ENCODE measurements at places on chromosomes 1 and 21. TPM values are rescaled to one million over a fixed set of nuclear protein-coding genes. Genes with fewer than 3 reads are reported as not detected.

DNA sequence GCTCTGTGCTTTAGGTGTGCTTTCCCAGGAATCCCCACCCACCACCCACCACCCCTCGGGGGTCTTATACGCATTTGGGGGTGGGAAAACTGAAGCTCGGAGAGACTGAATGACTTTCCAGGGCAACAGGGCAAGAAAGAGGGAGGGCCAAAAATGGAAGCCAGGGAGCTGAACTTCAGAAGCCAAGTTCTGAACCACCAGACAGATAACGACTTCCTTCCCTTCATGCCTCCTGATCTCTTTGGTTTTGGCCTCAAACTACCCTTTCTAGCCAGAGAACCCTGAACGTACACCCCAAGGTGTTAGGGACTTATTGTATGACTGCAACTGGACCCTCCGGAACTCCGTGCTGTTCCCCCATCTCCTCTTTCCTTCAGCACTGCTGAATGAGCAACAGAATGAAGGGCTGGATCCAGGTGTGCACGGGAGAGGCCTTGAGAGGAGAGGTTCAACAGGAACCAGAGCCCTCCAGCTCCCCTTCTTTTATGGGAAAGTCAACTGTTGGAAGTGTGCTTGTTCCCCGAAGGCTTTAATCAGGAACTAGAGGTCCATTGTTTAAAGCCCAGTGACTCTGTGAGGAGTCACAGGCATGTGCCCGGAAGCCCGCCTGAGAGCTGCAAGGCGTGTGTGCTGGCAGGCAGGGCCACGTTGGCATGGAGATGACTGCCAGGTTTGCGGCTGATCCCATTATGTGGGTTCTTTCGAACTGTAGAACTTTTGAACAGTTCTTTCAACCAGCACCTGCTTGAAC lies 3.1 kb downstream of the BACE2 start:
- peak; percentile 55 for DNase-seq

DNA sequence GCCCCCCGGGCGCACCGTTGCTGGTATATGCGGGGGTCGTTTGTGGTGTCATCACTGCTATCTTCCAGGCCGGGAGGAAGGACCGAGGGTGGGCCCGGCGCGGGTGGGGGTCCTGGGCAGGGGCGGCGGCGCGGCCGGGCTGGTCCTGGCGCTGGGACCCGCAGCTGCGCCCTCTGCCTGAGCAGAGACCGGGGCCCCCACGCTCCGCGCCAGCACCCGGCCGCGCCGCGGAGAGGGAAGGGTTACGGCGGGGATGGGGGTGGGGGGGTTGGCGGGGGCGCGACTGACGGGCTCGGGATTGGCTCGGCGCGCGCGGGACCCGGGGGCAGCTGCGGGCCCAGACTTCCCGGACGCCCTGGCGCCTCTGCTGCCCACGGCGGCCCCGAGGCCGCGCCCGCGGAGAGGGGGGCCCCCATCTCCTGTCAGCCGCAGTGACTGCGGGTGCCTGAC lies 13.8 kb upstream of the SAMD11 start:
- no peak for DNase-seq

The A3GALT2 gene
- total RNA-seq: not detected

The EPHA8 gene
- 4.6 TPM for total RNA-seq

DNA sequence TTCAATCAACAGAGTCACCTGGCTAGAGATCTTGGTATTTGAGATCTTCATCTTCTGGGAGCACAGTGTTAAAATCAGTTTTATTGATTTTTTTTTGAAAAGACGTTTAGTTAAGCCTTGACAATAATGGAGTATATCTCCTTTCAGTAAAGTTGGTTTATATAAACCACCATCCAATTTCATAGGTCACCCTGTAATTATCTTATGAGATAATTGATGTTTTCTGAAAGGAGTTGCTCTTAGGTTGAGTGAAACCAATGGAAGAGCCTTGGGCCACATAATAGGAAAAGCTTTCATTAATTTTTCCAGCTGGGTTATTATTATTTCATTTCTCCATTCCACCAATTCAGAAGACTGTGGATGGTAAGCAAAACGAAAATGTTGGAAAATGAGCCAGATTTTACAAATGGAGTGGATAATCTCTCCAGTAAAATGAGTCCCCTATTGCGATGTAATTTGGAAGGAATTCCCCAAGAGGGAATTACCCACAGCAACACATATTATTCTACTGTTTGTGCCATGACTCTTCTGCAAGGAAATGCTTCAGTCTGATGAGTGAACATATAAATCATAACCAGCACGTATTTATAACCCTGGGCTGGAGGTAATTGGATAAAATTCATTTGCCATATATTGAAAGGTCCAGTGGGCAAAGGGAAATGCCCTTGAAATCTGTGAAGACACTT lies 46.2 kb upstream of the TINAGL1 start:
- DNase-seq: no peak

The FCRL6 gene
- 0.20 TPM for total RNA-seq

The UTS2 gene
- total RNA-seq: 11.0 TPM

The ARMH1 gene
- total RNA-seq: 6.3 TPM

The UMODL1 gene
- total RNA-seq: not detected

DNA sequence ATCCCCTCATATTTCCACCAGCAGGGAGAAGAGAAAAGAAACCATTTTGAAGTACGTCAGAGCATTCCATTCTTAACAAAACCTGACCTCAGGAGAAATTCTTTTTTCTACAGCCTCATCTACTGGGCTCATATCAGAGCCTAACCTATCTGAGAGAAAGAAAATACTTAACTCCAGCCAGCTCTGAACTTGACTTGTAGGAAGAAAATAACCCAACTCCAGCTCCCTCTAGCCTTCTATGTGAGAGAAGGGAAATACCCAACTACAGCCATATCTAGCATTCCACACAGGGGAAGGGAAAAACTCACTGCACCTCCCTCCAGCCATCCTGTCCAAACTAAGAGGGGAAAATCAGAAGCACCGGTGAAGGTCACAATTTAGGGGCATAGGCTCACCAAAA lies 57.7 kb downstream of the SPATA6 start:
- no peak for DNase-seq

- DNase-seq: no peak
Measured at GRCh38 chr1:175197531-175197930, 5.0 kb upstream of the KIAA0040 start.

The FMOD gene
- 140 TPM for total RNA-seq

DNA sequence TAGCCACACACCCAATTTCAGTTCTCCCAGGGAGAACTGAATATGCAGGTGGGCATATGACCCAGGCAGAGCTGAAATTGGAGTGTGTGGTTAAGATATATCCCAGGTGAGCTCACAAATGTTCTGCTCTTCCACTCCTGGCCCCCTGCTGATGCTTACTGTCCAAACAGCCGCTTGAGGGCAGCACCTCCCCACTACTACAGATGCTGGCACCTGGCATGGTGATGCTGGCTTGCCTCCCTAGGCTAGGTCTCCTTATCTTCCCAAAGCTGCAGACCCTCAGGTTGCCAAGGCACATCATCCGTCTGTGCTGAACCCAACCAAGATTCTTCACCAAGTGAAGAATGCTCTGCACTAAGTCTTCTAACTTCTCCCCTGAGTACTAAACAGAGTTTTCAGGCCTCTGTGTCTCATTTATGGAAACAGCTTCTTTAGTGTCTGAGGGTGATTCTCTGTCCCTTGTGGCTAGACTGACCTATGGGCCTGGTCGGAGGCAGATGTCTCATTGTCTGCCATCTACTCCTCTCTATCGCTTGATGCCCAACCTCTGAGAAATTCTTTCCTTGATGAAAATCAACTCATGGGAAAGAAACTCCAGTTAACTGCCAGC lies 27.2 kb downstream of the XCL1 start:
- no peak for DNase-seq

DNA sequence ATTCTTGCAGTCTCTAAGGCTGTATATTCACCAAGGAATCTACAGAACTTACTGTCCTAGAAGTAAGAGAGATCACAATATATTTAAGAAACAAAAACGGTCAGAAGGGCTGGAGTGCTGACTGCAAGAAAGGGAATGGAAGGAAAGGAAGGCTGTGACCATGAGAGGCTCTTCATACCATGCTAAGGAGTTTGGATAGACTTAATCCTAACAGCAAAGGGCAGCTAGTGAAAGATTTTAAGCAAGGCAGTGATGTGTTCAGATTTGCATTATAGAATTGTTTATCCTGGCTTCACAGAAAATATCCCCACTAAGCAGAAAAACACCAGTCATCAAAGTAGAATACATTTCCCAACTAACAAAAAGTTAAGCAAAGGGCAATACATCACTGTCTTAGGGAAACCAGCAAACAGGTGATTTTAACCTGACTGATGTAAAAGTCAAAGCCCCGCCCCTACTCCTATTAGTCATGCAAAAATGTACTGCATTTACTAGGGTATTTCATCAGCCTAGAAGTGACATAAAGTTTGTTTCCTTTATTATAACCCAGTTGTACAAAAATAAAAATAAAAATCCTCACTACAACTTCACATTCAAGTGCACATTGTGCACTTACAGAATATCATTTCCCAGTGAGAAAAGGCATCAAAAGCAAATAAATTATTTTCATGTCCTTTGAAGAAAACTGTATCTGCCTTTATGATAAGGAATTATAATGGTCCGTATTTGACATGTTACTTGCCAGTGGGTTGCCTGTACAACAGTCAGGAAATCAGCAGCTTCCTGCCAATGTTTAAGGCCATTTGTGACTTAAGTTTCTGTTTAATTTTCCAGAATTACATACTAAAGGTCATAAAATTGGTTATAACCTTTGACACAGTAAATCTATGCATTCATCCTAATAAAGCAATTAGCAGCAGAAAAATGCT lies 17.2 kb downstream of the JAK1 start:
- no peak for DNase-seq

DNA sequence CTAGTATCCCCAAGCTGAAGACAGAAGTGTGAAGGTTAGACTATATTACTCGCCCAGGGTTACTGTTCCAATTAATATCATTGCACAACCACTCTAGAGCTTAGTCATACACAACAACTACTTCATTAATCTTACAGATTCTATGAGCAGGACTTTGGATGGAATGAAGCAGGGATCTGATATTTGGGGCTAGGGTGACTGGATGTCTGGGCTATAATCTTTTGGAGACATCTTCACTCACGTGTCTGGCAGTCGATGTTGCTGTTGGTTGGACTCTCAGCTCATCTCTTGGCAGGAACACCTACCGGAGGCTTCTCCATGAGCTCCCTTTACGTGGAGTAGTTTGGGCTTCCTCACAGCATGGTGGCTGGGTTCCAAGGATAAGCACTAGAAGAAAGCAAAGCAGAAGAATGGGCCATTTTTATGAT lies 519.2 kb upstream of the B3GALT2 start:
- DNase-seq: no peak

DNA sequence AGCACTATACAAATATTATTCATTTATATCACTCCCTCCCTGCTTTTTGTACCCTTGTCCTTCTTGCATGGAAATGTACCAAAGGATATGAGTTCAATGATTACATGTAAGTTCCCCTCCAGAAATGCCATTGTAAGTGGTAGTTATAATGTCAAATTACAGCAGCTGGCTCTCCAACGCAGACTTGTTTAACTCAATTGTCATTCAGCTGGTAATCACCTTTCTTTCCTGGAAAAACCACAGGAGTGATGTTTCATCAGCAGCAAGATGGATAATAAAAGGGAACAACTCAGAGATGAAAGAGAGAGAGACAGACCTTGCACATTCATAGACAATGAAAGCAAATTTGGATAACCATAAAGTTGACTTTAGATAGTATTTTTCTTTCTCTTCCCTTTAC lies 578.6 kb upstream of the PBX1 start:
- peak; percentile 22 for DNase-seq

DNA sequence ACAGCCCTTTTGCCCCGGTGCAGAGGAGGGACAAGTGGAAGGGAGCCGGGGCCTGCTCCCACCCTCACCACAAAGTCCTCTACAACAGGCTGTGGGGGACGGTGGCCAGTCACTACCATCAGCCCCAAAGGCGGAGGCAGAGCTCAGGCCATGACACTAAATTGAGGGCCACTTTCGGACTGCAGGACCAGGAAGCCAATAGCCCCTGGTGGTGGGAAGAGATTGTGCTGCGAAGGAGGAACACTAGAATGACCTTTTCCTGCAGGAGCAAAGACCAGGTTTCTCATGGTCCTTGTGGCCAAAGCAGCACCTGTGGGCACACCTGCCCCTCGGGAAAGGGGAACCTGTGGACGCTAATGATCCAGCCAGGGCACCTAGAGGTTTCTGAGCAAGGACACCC lies 30.3 kb downstream of the ACTA1 start:
- DNase-seq: no peak

DNA sequence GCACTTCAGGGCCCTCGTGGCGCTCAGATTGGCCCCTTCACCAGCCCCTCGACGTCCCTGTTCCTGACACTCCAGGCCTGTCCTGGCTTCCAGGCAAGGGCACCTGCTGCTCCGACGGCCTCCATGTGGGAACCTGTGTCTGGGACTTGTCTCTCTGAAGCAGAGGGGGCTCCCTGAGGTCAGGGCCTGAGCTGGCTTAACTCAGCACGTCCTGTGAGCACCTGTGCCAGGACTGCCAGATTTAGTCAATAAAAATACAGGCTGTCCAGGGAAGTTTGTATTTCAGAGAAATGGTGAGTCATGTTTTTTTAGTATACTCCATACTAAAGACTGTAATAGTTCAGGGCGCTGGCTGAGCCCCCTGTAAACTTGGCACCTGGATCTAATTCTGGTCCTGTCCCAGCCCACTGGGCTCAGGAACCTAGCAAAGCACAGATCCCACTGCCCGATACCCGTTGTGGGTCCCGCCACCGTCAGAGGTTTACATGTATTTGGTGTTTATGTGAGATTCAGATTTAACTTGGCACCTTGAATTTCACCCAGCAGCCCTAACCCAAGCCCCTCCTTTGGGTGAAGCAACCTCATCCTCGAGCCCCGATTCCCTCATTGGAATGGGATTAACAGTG lies 109.9 kb upstream of the IFFO2 start:
- no peak for DNase-seq

GRCh38 chr21:25936776-25937175 lies 202.0 kb downstream of the GABPA start:
- no peak for DNase-seq

DNA sequence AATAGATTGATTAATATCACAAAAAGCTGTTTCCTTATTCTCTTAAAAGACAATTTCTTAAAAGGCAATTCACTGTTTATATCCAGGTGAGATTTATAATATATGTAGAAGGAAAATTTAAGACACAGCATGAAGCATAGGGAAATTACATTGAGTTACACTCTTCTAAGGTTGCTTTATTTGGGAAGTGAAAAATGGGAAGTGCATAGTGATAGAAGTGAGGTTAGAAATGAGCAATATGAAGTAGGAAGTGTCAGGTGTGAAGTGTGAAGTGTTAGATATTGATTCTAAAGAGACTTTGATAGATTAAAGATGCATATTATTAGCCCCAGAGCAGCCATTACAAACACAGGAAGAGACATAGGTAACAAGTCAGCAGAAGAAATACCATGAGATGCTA lies 40.3 kb downstream of the FH start:
- DNase-seq: no peak

- DNase-seq: no peak
Measured at GRCh38 chr1:58683519-58683918, 16.3 kb downstream of the MYSM1 start.

The FAM163A gene
- 0.55 TPM for total RNA-seq

- DNase-seq: no peak
Measured at GRCh38 chr1:225739542-225740107, 38.0 kb upstream of the SRP9 start.

The VHLL gene
- total RNA-seq: 0.50 TPM

- no peak for DNase-seq
Measured at GRCh38 chr1:58528518-58528917, 18.0 kb downstream of the OMA1 start.

Data from spinal cord (tissue), 10 donors.